Activated CD8-positive, alpha-beta memory T cell treated with anti-CD3 and anti-CD28 coated beads for 4 hours (primary cell): ENCODE measurements at places on chromosomes 6 and 20.

- no peak for DNase-seq
Observed at GRCh38 chr6:154522576-154522975, 12.1 kb upstream of the CNKSR3 start.

- DNase-seq, result no peak
Observed at GRCh38 chr20:36097337-36098151, 57.0 kb upstream of the EPB41L1 start.

- no peak for DNase-seq
Observed at GRCh38 chr6:20158676-20159075, 53.6 kb downstream of the MBOAT1 start.

GRCh38 chr6:53796451-53796780 is 1.6 kb downstream of the LRRC1 start:
- no peak for DNase-seq

GRCh38 chr6:43490523-43490939 is 13.2 kb downstream of the TJAP1 start:
- DNase-seq, result no peak

DNA sequence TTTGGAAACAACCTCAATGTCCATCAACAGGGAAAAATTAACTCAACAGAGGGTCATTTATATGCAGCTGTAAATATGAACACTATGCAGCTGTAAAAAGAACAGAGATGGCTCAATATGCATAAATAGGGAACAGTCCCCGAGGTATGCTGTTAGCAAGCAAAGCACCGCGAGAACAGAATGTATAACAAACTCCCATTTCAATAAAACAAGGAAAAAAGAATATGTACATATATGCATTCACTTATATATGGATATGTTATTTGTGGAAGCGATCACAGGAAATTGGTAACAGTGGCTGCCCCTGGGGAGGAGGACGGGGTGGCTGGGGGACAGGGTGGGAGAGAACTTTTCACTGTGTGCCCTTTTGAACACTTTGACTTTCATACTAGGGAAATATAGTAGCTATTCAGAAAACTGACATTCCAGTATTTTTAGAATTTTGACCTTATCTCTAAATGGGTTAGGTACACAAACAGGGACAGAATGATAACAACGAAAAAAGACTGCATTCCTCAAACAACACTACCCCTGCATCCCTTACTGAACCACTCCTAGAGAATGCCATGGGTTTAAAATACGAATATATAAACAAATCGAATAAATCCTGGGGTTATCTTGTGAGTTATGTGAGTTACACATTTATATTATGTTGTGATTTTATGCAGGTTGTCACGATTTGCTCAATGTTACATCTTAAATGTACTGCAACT is 64.5 kb downstream of the KCNB1 start:
- no peak for DNase-seq

DNA sequence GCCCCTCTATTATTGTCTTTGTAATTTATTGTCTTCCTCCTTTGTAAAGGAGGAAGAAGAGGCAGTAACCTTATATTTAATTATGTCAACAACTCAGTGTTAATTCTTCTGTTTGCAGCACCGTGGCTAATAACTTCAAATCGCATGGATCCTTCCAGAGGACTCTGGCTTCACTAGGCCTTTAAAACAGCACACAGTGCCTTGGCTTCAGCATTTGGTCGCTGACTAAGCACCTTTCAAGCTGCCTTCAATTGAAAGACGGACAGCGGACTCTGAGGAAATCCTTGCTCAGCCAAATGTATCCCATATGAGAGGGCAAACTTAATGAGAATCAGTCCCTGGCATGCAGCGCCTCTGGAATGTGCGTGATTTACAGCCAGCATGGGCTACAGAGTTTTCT is 64.2 kb downstream of the SGK1 start:
- no peak for DNase-seq

- DNase-seq, result no peak
Observed at GRCh38 chr20:37945091-37945547, 42.2 kb downstream of the VSTM2L start.

GRCh38 chr6:121497970-121498375 is 62.5 kb downstream of the GJA1 start:
- DNase-seq, result no peak

- no peak for DNase-seq
Observed at GRCh38 chr20:24572140-24572539, 102.7 kb downstream of the SYNDIG1 start.

- no peak for DNase-seq
Observed at GRCh38 chr6:25254671-25255070, 24.5 kb upstream of the CARMIL1 start.

- DNase-seq, result no peak
Observed at GRCh38 chr20:63164484-63165355, 51.2 kb downstream of the YTHDF1 start.

- DNase-seq, result no peak
Observed at GRCh38 chr20:13809373-13809772, 24.5 kb downstream of the NDUFAF5 start.

DNA sequence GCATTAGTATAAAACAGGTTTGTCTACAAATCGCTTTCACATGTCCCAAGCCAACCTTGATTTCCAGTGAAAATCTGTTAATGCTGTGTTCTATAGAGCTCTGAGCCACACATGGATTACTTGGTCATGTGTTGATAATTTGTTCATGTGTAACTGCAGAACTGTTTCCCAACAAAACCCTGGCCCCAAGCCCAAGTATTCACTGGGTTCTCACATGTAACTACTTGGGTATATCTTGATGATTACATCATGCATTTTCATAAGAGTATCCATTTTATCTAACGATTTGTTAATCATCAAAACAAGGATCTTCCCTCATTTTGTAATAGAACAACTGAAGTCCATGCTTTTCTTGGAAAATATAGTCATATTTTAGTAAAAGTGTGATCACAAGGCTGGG is 657.6 kb downstream of the PRKN start:
- no peak for DNase-seq

DNA sequence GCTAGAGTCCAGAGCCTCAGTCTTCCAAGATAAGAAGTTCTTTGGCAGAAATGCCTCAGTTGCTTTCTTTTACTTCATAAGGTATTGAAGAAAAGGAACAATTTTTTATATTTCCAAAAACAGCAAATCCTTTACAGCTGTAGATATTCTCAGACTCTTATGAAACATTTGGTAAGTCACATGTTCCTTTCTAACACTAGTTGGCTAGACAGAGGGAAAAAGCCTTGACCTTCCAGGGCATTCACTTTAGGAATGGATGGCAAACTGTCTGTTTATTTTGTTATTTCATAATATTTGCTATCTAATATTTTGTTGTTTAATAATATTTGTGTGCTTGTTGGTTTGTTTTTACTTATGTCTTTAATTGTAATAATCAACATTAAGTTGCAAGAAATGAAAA is 140.8 kb downstream of the PTPRK start:
- DNase-seq, result no peak

DNA sequence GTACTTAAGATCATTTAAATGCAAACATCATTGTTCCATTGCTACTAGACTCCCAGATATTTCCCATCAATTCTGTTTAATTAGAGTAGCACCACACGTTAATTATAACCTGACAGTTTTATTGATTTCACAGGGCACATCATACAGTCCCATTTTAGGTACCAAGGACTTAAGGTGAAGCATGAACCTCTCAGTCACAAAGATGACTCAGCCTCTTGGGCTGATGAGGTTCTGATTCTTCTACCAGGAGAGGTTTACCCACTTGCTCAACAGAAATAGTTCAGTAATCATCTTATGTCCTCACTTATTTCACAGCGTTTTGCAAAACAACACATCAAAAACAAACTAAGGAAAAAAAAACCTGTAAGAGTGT is 98.5 kb downstream of the HIVEP2 start:
- no peak for DNase-seq

- DNase-seq, result no peak
Observed at GRCh38 chr6:4920914-4921410, 82.9 kb downstream of the RPP40 start.

DNA sequence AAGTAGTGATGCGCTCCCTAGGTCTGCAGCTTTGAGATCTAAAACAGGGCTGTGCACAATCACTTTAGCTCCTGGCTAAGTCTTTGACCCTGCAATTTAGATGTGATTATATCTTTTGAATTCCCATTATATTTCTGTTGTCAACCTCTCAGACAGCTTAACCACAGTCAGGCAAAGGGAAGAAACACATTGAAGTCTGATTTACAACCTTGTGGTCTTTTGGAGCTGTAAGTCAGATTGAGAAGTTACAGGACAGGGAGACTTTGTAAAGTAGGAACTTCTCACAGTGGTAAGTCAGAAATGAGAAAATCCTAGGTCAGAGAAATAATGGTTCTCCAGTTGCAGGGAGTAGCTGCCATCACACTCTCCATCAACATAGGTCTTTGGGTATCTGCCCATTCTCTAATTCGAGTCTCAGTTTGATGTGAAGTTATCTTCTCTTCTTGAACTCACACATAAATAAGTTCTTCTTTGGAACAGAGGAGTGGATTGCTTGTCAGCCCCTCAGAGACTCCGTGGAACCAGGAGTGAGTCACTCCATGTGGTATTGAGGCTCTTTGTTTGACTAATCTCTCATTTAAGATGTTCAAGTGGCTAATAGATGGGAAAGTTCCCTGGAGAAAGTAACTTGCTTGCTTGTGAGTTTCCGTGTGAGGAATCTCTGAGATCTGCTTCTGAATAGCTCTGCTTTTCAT is 35.0 kb upstream of the SGK1 start:
- DNase-seq, result no peak

- DNase-seq, result peak; percentile 41
Observed at GRCh38 chr20:50575865-50576720, 65.9 kb downstream of the PTPN1 start.

DNA sequence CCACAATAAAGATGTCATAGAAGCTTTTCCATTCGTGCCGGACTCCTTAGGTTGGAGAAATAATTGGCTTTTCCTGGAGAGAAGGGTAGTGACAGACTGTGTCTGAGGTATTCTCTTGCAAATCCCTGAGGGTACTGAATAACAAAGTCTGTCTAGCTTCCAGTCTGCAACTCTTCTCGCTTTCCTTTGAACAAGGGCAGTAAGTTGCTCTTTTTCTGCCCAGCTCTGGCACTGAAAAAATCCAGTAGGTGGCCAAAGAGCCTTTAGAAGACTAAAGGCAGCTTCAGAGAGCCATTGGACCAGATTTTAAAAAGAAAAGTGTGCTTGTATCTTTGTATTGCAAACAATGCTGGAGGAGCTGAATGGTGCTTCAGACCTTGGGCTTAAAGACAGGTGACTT is 20.7 kb upstream of the RREB1 start:
- no peak for DNase-seq

DNA sequence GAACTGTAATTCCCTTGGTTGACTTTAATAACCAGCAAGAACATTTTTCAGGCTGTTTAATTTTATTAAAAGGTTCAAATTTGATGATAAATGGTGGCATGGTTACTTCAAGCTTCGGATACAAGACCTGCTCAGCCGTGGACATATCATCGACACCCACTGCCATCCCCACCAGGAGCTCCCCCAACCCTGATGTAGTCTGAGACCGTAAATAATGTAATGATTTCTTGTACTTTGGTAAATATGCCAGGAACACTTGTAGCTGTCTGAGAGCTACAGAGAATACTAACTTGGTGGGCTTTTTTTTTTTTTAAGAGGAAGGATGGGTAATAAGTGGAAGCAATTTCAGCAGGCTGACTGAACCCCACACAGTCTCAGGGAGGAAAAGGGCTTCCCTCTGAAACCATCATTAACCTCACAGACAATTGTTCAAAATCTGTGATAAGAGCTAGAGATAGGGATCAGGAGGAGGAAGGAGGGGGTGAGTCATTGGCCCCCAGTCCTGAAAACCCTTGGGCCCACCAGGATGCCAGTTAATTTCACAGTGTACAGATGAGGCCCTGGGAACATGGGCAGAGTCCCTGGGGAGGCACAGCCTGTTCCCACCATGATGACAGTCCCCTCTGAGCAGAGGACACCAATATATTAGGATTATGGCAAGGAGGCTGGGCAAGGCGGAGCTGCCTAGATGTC is 56.0 kb downstream of the APCDD1L start:
- no peak for DNase-seq

DNA sequence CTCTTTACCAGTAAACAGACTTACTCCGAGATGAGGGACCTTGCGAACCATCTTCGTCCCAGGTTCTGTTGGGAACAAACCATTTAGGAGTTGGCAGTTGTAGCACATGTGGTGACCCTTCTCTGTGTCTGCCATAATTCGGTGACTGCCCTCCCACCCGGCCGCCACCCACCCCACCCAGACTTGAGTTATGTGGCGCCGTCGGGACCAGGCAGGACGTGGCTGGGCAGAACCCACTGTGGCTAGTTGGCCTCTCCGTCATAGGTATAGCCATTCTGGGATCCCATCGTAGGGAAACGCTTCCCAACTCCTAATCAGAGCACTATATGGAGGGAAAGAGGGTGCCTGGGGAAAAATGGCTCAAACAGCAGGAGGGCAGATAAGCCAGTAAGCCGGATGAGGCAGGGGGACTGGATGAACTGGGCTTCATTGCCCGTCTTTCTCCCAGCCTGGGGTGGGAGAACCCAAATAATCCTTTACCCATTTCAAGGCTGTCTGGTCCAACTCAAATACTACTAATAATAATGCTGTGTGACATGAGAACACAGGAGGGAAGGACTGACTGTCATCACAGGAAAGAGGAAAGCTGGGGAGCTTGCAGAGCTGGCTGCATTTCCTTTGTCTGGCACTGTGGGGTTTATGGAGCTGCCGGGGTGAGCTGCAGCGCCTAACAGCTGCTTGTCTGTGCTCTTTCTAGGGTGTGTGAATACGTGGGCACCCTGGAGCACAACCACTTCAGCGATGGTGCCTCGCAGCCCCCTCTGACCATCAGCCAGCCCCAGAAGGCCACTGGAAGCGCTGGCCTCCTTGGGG is 73.0 kb upstream of the PBOV1 start:
- no peak for DNase-seq

GRCh38 chr20:53138454-53139262 is 166.5 kb downstream of the TSHZ2 start:
- no peak for DNase-seq

- no peak for DNase-seq
Observed at GRCh38 chr6:105304366-105304765, 98.5 kb downstream of the PREP start.

GRCh38 chr6:30641048-30641447 is 5.9 kb upstream of the C6orf136 start:
- no peak for DNase-seq

DNA sequence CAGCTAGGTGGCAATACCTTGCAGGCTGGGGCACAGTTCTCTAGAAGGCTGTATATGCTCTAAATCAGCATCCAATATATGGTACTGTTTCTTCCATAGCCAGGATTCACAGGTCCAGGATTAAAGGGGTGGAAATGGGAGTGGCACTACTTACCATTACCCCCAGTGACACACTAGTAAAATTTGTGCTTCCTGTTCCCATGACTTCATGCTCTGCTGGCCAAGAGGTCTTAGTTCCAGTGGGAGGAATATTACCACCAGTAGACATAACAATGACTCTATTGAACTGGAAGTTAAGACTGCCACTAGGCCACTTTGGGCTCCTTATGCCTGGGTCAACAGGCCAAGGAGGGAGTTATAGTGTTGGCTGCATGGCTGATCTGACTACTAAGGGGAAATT is 174.3 kb upstream of the TNFAIP3 start:
- no peak for DNase-seq

GRCh38 chr6:31465185-31465536 is 32.8 kb upstream of the MICB start:
- no peak for DNase-seq
